ENCODE measurements at places on chromosomes 4 and X. TPM values are rescaled to one million over a fixed set of nuclear protein-coding genes. Genes with fewer than 3 reads are reported as not detected.

Gene JCHAIN
- not detected for total RNA-seq

Gene GPR50
- total RNA-seq = not detected

Gene GRPR
- total RNA-seq = under 0.01 TPM

Gene MAGEA1
- not detected for total RNA-seq

Gene NAP1L3
- 0.86 TPM for total RNA-seq

Gene FAAH2
- total RNA-seq = 0.33 TPM

Gene IGBP1
- 64.1 TPM for total RNA-seq

Gene MMGT1
- total RNA-seq = 20.7 TPM

Gene ACE2
- not detected for total RNA-seq

Gene CXCL1
- 51.0 TPM for total RNA-seq

Gene SHROOM2
- 17.0 TPM for total RNA-seq

Gene PPP3CA
- 83.9 TPM for total RNA-seq

Gene ARHGAP24
- 118 TPM for total RNA-seq

Gene SRPX
- total RNA-seq = 108 TPM

Gene EXOC1L
- total RNA-seq = not detected

Gene UCP1
- not detected for total RNA-seq

Gene PRSS48
- total RNA-seq = not detected

Gene RNF175
- total RNA-seq = not detected

Gene ZCCHC12
- total RNA-seq = 0.33 TPM

Gene PRRG3
- total RNA-seq = not detected

Gene MTTP
- total RNA-seq = not detected

Gene TMPRSS11E
- not detected for total RNA-seq

Gene ADH1A
- not detected for total RNA-seq

Gene LYAR
- 21.4 TPM for total RNA-seq

Gene ATP2B3
- total RNA-seq = not detected

Gene SLC6A14
- total RNA-seq = not detected

Gene DRD5
- not detected for total RNA-seq

Gene CTAG1B
- total RNA-seq = not detected

Gene PHEX
- total RNA-seq = 0.98 TPM

Gene MAGEB16
- total RNA-seq = not detected

Gene VCX2
- not detected for total RNA-seq

Gene ARX
- total RNA-seq = not detected

Gene PITX2
- 0.33 TPM for total RNA-seq

Gene FAM9B
- total RNA-seq = not detected

Gene GABRE
- total RNA-seq = 36.3 TPM

Gene PPM1K
- 9.0 TPM for total RNA-seq

Gene FGF2
- 36.6 TPM for total RNA-seq

Gene VGLL1
- total RNA-seq = not detected

Gene SLC9B2
- total RNA-seq = 30.6 TPM

Gene ARHGAP10
- 21.9 TPM for total RNA-seq

Gene ARR3
- not detected for total RNA-seq
